ENCODE measurements at places on chromosomes 6 and 20. TPM values are rescaled to one million over a fixed set of nuclear protein-coding genes. Genes with fewer than 3 reads are reported as not detected.

The EDN1 gene
- total RNA-seq = not detected

DNA sequence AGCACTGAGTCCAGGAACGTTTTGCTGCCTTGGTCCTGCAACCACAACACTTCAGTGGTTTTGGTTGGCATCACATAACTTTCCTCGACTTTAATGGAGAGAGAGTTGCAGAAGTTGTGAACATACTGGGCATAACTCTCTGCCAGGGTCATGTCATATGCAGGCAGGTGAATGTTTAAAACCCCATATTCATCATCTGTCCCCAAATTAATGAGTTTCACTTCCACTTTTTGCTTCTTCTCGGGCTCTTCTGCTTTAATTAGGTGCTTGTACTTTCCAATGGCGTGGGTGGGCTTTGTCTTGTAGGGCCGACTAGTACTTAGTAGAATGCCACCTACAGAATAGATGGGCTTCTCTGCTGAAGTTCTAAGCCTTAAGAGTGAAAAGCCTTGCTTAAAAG is 45.2 kb upstream of the TFAP2A start:
- no peaks in the 10 kb centered on the region for H3K36me3 ChIP-seq
- no peaks in the 10 kb centered on the region for H3K4me1 ChIP-seq
- DNase-seq = no peak
- H3K27me3 ChIP-seq = no peaks in the 10 kb centered on the region

- H3K36me3 ChIP-seq = no peaks in the 10 kb centered on the region
- peak overlapping the region; percentile 88 for H3K4me3 ChIP-seq
- peaks cover 53% of the 10 kb centered on the region for H3K4me1 ChIP-seq
- no peak for DNase-seq
Measured at GRCh38 chr6:68637071-68637470, 2.0 kb downstream of the ADGRB3 start.

DNA sequence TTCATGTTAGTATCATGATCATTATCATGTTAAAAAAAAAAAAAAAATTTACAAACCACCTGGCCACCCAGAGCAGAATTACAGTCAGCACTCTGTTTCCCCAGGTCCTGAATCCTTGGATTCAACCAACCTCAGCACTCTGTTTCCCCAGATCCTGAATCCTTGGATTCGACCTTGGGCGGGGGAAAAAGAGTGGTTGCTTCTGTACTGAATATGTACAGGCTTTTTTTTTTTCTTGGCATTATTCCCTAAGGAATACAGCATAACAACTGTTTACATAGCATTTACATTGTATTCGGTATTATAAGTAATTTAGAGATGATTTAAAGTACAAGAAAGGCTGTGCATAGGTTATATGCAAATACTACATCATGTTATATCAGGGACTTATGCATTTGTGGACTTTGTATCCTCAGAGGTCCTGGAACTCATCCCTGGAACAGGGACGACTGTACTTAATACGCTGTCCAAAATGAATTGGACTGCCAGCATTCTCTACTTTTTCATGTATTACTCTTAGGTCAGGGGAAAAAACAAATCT is 31.2 kb downstream of the GCNT2 start:
- no peak for DNase-seq
- no peak overlapping the region for H3K27ac ChIP-seq
- H3K36me3 ChIP-seq = no peaks in the 10 kb centered on the region
- no peak overlapping the region for H3K4me3 ChIP-seq
- H3K27me3 ChIP-seq = no peaks in the 10 kb centered on the region

DNA sequence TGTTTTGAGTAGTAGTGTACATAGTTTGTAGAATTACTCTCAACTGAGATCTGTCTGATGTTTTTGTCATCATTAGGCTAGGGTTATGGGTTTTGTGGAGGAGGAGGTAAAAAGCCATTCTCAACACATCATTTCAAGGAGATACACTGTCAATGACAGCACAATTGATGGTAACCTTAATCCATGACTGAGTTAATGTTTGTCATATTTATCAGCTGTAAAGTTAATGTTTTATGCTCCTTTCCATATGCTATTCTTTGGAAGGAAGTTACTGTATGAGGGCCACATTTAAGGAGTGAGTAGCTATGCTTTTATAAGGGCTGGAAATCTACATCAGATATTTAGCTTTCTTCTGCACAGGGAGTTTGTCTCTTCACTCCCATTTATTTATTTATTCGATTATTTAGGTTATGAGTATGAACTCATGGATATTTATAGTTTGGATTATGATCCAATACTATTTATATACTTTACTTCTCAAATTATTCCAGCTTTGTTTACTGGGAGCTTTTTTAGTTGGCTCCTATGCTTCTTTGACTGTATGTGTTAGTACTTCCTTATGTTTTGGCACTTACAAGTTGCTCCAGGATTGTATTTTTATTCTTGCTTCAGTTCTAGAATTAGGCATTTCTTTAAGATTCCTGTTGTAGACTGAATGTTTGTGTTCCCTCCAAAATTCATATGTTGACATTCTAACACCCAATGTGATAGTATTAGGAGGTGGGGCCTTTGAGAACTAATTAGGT is 156.6 kb upstream of the HCRTR2 start:
- H3K36me3 ChIP-seq = no peaks in the 10 kb centered on the region
- H3K4me1 ChIP-seq = peaks cover 6% of the 10 kb centered on the region
- no peak overlapping the region for H3K4me3 ChIP-seq

GRCh38 chr6:158361961-158362669 is 49.9 kb downstream of the TULP4 start:
- DNase-seq = no peak
- no peak overlapping the region for H3K27ac ChIP-seq
- no peak overlapping the region for H3K4me3 ChIP-seq
- no peaks in the 10 kb centered on the region for H3K36me3 ChIP-seq
- H3K4me1 ChIP-seq = no peaks in the 10 kb centered on the region
- H3K27me3 ChIP-seq = no peaks in the 10 kb centered on the region
